Muscle of leg (tissue), 16 donors: ENCODE measurements at places on chromosomes 11 and 22. TPM values are rescaled to one million over a fixed set of nuclear protein-coding genes. Genes with fewer than 3 reads are reported as not detected.

SLC22A9 gene
- polyA plus RNA-seq, result not detected

XKR3 gene
- polyA plus RNA-seq, result not detected

TOMM22 gene
- 85.9 TPM for polyA plus RNA-seq

ABCG4 gene
- 0.26 TPM for polyA plus RNA-seq

MS4A7 gene
- 9.1 TPM for polyA plus RNA-seq

ALDH3B1 gene
- polyA plus RNA-seq, result 3.8 TPM

MOGAT2 gene
- not detected for polyA plus RNA-seq

DBX1 gene
- polyA plus RNA-seq, result 13.4 TPM

TRPM5 gene
- 0.04 TPM for polyA plus RNA-seq

EMID1 gene
- polyA plus RNA-seq, result 20.4 TPM
